OCI-LY7 (cell line): ENCODE measurements at places on chromosomes 16 and 17.

DNA sequence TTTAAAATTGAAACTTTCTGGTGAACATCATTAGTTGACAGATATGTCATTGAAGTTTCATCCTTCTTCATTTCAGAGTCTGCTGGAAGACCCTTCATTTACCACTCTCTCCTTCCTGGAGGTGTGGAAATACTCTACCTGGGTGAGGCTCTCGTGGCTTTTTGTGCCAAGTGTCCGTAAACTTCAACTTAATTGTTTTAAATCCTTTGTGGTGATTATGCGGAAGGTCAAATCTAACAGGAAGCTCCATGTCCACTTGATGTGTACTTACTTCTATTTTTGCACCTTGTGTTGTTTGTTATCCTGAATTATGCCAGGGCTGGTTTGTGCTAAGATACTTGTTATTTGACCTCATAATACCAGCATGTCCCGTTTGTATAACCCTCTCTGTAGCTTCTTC lies 129.2 kb downstream of the WWOX start:
- DNase-seq: no peak

DNA sequence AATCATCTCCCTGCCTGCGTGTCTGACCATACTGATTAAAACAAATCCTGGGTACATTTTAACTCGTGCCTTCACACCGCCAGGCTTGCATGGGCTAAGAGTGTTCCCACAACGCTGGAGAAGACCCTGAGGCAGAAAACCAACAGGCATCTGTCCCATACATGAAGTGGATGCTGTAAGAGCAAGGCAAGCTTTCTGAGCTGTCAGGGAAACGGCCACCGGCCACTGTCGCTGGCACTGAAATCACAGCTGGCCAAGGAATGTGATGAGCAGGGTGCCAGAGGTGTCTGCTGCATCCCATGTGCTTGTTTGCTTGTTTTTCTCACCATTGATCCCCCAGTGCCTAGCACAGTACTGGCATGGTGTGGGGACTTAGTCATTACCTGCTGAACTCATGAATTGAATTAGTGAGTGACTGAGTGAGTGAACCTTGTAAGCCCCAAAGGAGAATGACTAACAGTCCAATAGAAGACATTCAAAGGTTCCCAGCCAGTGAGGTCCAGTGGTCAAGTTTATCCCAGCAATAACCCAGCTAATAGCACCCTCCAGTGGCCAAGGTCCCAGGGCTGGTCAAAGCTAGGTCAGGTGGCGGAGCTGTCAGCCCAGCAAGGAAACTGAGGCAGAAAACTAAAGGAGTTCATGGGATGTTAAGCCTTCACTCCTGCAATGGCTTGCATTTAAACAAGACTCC lies 92.7 kb upstream of the CDH5 start:
- no peak for DNase-seq

DNA sequence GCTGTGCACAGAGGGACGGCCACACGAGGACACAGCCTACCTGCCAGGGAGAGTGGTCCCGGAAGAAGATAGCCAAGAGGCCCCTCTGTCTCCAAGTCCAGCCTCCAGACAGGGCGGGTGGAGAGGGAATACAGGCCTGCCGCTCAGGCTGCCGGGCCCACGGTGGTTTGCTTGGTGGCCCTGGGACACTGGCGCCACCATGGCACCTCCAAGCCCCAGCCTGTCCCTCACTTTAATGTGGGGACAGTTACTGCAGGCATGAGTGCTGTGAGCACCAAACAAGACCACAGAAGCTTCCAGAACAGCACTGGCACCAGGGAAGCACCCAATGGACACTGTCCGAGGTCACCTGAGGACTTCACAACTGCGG lies 22.0 kb upstream of the CHMP6 start:
- no peak for DNase-seq

- DNase-seq: peak; percentile 73
These were observed 35.9 kb downstream of the NACA2 start for GRCh38 chr17:61555127-61555566.

GRCh38 chr16:50197582-50197981 lies 44.5 kb downstream of the TENT4B start:
- peak; percentile 51 for DNase-seq
